ENCODE measurements at places on chromosomes 4 and X.

DNA sequence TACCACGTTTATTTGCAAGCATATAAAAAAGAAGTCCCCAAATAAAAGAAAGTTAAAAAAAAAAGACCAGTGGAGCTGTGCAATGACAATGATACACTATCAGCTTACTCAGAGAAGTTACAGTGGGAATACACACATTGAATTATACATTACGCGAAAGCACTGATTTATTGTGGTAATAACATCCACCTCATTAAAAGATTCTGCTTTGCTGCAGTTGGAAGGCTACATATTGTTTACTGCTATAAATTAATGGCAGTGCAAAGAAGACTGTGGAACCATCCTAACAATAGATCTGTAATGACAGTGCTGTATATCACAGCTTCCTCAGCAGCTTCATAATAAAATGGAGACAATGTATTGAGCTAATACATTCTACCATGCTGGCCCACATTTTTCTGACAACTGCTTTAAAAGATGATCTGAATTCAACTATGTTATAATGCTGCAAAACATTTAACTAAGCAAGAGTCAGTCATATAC lies 142.5 kb upstream of the MAB21L2 start:
- no peak for DNase-seq

DNA sequence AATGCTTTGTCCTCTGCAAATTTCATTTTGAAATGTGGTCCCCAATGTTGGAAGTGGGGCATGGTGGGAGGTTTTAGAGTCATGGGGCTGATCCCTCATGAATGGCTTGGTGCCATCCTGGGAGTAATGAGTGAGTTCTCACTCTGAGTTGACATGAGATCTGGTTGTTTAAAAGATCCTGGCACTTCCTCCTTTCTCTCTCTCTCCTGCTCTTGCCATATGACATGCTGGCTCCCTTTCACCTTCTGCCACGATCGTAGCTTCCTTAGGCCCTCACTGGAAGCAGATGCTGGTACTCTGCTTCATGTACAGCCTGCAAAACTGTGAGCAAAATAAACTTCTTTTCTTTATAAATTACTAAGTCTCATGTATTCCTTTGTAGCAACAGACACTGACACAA lies 262.0 kb downstream of the IL15 start:
- DNase-seq, result no peak

GRCh38 chr4:87620491-87620890 lies 12.2 kb downstream of the DSPP start:
- no peak for DNase-seq

DNA sequence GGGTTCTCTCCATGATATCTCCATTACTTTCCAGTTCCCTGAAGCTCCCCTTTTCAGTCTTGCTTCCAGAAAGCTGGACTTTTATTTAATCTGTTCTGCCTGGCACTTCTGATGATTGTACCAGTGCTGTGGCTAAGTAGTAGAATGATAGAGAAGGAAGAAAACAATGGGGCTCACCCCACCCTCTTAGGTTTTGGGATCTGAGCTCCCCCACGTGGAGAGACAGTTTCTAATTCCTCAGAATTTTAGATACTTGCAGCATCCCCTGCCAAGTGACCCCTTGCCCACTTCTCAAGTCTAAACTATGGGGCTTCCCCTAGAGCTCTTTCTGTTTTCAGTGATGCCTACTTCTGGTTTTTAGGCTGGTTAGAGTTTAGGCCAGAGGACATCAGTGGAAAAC lies 73.9 kb downstream of the GC start:
- DNase-seq, result no peak

- no peak for DNase-seq
These were observed 27.9 kb downstream of the TSC22D3 start for GRCh38 chrX:107747596-107748161.

- no peak for DNase-seq
These were observed 53.9 kb downstream of the PROM1 start for GRCh38 chr4:16029886-16030285.

DNA sequence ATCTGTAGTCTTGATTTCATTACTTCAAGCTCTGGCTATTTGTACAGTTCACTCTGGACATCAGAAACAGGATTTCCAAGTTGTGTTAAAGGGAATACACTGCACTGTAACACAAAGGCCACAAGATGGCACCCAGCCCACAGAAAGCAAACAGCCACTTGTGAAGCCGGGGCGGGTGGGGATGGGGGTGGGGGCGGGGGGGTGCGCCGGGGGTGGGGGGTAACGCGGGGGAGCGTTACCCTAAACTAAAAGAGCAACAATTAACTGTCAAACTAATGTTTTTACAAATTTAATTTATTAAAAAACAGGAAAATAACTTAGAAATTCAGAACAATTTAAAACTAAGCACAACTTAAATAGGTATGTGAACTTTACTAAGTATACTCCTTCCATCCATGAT lies 27.3 kb downstream of the PRDX4 start:
- DNase-seq, result peak; percentile 38

DNA sequence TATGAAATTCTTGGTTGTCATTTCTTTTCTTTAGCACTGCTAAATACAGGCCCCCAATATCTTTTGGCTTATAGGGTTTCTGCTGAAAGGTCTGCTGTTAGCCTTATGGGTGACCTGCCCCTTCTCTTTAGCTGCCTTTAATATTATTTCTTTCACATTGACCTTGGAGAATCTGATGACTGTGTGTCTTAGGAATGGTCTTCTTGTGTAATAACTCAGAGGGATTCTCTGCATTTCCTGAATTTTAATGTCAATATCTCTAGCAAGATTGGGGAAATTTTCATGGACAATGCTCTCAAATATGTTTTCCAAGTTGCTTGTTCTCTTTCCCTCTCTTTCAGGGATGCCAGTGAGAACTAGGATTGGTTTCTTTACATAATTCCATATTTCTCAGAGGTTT lies 292.4 kb downstream of the SLC7A11 start:
- no peak for DNase-seq

DNA sequence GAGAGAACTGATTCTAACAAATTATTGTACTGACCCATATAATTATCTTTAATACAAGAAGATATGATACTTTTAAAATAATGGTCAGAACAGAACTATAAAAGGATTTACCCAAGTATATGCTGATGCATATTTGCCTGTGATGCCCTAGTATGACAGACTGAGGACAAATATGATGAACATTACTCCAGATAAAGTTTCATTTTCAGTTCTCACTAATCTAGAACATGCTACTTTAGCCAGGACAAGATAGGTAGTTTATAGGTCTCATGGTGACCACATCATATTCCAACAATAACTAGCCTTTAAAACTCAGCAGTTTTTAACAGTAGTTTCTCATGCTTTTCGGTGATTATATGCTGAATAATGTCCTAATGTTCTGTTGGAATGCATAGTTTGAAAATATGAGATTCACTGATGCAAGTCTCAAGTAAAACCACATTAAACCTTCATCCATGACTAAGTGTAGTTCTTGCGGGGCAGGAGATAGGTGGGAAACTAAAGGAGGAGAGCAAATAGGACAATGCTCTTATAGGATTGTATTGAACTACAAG lies 295.2 kb upstream of the AGA start:
- no peak for DNase-seq

GRCh38 chr4:47218631-47219030 lies 187.3 kb downstream of the GABRB1 start:
- no peak for DNase-seq

- DNase-seq, result no peak
These were observed 139.9 kb downstream of the HDX start for GRCh38 chrX:84362184-84362838.

- DNase-seq, result no peak
These were observed 10.2 kb upstream of the KCNE5 start for GRCh38 chrX:109635146-109635545.

- no peak for DNase-seq
These were observed 24.5 kb upstream of the WDR1 start for GRCh38 chr4:10140866-10141759.

- DNase-seq, result no peak
These were observed 320.6 kb downstream of the ARHGAP10 start for GRCh38 chr4:148052448-148052847.

DNA sequence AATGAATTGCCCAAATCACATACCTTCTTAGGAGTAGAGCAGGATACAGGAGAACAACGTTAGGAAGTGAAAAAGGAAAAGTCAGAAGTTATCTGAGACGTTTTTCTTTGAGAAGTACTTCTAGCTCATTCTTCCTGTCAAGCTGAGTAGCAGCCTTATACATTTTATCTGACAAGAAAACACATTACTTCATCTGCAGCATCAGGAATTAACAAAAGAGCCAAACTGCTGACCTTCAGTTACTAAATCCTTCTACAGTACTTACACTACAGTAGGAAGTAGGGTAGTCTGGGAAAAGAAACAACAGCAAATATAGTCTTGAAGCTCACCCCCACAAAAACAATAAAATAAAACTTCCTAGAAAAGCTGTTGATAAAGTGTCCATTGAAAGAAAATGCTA lies 57.0 kb downstream of the ATP11C start:
- no peak for DNase-seq

DNA sequence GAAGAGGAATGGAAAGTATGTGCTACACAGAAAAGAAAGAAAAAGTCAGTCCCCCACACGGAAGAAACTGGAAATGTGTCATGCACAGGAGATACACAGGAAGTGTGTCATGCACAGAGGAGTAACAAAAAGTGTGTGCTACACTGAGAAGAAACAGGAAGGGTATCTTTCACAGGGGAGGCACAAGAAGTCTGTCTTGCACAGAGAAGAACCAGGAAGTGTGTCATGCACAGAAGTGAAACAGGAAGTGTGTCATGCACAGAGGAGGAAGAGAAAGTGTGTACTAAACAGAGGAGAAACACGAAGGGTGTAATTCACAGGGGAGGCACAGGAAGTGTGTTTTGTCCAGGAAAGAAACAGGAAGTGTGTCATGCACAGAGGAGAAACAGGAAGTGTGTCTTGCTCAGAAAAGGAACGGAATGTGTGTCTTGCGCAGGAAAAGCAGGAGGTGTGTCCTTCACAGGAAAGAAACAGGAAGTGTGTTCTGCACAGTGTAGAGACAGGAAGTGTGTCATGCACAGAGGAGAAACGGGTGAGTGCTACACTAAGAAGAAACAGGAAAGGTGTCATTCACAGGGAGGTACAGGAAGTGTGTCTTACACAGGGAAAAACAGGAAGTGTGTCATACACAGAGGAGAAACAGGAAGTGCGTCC lies 527.2 kb upstream of the PRKX start:
- no peak for DNase-seq

- no peak for DNase-seq
These were observed 255.4 kb downstream of the ARHGAP10 start for GRCh38 chr4:147987252-147987651.

DNA sequence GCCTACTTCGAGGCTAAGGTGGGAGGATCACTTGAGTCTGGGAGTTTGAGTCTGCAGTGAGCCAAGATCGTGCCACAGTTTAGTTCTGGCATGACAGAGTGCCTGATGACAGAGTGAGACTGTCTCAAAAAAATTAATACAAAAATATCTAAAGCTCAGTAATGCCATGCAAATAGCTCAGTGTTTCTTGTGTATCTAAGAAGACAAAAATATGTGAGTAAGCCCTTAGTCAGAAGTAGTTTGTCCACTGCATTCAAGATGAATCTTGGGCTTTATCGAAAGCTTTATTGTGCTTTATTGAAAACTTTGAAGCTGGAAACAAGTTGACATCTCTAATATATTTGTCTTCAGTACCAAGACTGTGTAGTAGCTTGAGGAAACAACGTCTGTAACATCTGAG lies 115.9 kb downstream of the GPAT3 start:
- DNase-seq, result no peak

- DNase-seq, result no peak
These were observed 25.9 kb downstream of the CC2D2A start for GRCh38 chr4:15495621-15496020.

DNA sequence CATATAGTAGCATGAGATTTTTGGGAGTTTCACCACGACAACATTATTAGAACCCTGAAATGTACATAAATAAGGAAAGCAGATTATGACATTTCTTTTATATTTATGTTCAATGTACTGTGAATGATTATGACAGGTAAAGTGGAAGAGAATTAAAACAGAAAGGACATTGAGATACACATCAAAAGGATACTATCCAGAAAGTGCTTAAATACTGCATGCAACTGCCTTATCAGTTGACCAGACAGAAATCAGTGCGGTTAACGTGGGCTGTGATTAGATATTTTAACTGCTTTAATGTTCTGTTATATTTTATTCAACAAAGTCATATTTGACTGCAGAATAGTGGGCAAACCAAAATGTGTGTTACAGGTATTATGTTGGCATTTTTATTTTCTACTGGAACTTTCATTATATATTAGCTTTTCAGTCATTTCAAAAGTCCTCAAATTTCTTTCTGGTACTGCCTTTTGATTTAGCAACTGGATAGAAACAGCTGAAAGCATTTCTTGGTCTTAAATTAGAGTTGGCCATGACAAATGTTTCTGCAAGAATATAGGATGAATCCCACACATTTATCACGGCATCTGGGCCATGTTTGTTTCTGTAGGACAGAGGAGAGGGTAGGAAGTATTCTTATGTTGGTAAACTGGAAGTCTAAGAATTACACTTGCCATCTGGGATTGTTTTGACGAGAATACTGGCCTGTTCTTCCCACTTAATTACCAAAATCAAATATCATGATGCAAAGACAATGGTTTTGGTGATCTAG lies 255.2 kb downstream of the SLC39A8 start:
- DNase-seq, result no peak

- DNase-seq, result no peak
These were observed 150.1 kb upstream of the NUDT10 start for GRCh38 chrX:51182545-51182944.

DNA sequence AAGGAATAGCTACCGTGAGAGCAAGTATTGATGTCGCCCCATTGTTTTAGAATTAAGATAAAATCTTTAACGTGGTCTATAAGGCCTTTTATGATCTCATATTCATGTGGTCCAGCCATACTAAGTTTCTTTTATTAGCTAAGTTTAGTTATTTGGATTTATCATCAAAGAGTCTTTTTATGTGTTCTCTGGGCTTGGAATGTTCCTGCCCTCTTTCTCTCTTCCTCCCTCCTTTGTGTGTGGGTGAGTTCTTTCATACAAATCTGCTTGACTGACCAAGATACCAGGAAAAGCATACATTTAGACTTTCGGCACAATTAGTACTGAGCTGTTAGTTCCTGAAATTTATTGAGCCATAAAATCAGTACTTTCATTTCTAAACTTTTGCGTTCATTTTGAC lies 11.3 kb downstream of the TDO2 start:
- DNase-seq, result no peak

GRCh38 chrX:50469206-50469605 lies 1.4 kb downstream of the DGKK start:
- DNase-seq, result no peak

DNA sequence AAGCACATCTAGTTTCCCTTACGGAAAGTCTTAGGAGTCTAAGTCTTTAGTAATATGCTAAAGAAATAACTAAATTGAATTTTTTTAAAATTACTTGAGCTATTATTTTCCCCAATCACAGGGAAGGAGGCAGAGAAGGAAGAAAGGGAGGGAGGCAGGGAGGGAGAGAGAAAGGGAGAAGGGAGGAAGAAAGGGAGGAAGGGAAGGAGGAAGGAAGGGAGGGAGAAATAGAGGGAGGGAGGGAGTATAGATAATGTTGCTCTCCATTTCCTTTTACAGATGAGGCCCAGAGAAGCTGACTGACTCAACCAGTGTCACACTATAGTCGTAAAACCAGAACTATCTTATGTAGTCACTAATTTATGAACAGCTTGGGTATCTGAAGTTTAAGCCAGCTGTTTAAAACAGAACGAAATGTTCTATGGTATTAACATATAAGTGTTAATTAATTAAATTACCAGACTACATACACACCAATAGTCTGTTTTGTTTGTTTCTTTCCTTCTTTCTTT lies 14.6 kb downstream of the SH3RF1 start:
- no peak for DNase-seq

- DNase-seq, result no peak
These were observed 2.4 kb upstream of the TLR10 start for GRCh38 chr4:38785041-38785790.

- no peak for DNase-seq
These were observed 241.4 kb downstream of the GRIA3 start for GRCh38 chrX:123425471-123425870.
